Large intestine (tissue), 12 donors: ENCODE measurements at places on chromosomes 11 and 22.

DNA sequence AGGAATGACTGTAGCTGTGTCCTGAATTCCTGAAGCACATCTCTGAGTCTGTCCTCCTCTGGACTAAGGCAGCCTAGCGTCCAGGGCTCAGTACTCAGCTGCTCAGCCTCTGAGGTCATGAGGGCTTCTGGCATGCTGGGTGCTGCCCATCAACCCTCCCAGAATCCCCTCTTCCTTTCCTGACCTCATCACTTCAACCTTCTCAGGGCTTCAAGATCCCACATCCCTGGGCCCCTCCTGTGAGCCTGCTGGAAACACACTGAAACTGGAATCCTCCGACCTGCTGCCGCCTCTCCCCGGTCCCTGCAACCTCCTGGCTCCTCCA lies 803 bp downstream of the KRTAP5-8 start:
- no peak overlapping the region for H3K27ac ChIP-seq
- H3K4me3 ChIP-seq, result no peak overlapping the region
- DNase-seq, result no peak
- no peaks in the 10 kb centered on the region for H3K27me3 ChIP-seq
- peaks cover 4% of the 10 kb centered on the region for H3K4me1 ChIP-seq
- H3K36me3 ChIP-seq, result no peaks in the 10 kb centered on the region

DNA sequence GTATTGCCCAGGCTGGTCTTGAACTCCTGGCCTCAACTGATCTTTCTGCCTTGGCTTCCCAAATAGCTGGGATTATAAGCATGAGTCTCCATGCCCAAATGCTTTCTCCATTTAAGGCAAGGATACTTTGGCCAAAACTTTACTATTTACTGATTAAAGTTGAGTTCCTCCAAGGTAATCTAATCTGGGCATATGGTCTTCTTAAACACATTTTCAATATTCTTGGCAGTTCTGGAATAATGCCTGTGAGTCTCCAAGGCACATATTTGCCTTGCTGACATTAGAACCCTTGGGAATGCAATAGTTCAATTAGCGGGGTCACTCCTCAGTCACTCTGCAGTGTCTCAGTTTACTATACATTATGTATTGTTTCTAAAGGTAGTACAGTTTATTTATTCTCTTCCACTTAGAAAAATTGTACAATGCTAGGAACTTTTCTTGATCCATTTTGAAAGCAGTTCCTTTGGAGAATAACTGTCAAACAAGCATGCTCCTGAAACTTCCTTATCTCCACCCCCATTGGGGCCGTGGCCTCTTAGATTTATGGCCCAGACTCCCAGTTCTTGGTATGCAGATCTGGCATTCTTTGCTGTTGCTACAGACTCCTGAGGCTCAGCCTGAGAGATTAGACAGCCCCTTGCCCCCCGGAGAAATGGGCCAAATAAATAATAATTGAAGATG lies 13.1 kb upstream of the RAB38 start:
- peak; percentile 69 for DNase-seq
- peak overlapping the region; percentile 6 for H3K4me3 ChIP-seq
- no peaks in the 10 kb centered on the region for H3K36me3 ChIP-seq
- no peaks in the 10 kb centered on the region for H3K27me3 ChIP-seq
- peak overlapping the region; percentile 17 for H3K27ac ChIP-seq

- H3K4me3 ChIP-seq, result no peak overlapping the region
- H3K4me1 ChIP-seq, result peaks cover 58% of the 10 kb centered on the region
- DNase-seq, result no peak
- H3K27me3 ChIP-seq, result no peaks in the 10 kb centered on the region
- H3K27ac ChIP-seq, result peak overlapping the region; percentile 99
Measured at GRCh38 chr11:130144861-130145281, 14.7 kb upstream of the ST14 start.

DNA sequence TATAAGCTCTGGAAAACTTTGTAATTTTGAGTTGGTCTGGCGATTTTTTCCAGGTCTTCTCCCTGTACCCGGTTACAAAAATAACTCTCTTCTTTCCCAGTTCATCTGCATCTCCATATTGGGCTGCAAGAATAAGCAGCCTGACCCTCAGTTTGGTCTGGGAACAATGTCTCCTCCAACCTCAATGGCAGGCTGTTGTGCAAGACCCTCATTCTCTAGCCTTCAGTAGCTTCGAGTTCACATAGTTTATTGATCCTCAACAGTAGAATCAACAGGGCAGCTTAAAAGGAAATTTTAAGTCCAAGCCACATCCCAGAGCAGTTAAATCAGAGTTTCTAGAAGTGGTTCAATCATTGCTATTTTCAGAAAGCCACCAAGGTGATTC lies 35.3 kb downstream of the TMPRSS5 start:
- H3K4me3 ChIP-seq, result no peak overlapping the region
- no peaks in the 10 kb centered on the region for H3K36me3 ChIP-seq
- no peaks in the 10 kb centered on the region for H3K27me3 ChIP-seq
- DNase-seq, result no peak

GRCh38 chr11:69881467-69882269 lies 62.5 kb upstream of the FGF3 start:
- no peak overlapping the region for H3K27ac ChIP-seq
- H3K4me1 ChIP-seq, result no peaks in the 10 kb centered on the region
- H3K4me3 ChIP-seq, result no peak overlapping the region
- no peaks in the 10 kb centered on the region for H3K36me3 ChIP-seq

DNA sequence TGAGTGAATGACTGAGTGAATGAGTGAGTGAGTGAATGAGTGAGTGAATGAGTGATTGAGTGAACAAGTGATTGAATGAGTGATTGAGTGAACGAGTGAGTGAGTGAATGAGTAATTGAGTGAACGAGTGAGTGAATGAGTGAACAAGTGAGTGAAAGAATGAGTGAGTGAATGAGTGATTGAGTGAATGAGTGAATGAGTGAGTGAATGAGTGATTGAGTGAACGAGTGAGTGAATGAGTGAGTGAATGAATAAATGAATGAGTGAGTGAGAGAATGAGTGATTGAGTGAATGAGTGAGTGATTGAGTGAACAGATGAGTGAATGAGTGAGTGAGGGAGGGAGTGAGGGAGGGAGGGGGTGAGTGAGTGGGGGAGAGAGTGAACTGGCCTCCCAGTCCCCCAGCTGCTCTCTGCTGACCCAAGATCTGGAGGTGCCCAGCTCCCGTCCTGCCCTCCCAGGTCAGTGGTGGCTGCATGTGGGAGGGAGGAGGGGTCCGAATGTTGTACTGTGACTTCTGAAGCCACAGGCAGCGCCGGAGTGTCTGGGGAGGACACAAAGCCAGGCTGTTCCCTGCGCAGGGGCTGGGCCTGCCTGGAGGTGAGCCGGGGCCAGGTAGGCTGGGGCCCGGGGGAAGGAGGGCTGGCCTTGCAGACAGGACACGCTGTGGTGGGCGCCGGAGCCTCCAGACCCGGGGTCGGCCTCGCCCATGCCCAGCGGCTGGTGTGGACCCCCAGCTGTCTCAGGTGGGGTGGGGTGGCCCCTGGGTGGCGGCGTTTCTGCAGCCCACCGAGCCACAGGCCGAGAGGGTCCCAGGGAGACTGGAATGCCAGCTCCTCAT lies 17.8 kb upstream of the PIM3 start:
- H3K4me1 ChIP-seq, result peaks cover 16% of the 10 kb centered on the region
- no peak for DNase-seq
- no peaks in the 10 kb centered on the region for H3K36me3 ChIP-seq
- no peak overlapping the region for H3K27ac ChIP-seq
- H3K27me3 ChIP-seq, result no peaks in the 10 kb centered on the region

GRCh38 chr22:30347255-30347892 lies 9.3 kb downstream of the SF3A1 start:
- no peaks in the 10 kb centered on the region for H3K27me3 ChIP-seq
- peaks cover 94% of the 10 kb centered on the region for H3K36me3 ChIP-seq
- no peak for DNase-seq
- H3K4me3 ChIP-seq, result no peak overlapping the region

DNA sequence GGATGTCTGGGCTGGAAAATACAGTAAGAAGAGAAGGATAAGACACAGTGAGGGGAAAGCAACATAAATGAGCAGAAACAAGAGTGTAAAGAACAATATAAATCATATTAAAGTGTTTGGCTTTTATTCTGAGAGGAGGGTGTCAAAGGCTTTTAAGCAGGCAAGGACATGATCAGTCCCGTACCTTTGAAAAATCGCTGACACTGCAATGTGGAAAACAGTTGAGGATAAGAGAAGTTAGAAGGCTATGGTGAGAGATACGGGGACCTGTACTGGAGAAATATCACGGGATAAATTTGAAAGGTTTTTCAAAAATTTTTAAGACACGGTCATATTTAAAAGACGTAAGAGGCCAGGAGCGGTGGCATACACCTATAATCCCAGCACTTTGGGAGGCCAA lies 30.3 kb downstream of the CDON start:
- H3K36me3 ChIP-seq, result no peaks in the 10 kb centered on the region
- no peaks in the 10 kb centered on the region for H3K4me1 ChIP-seq
- no peaks in the 10 kb centered on the region for H3K27me3 ChIP-seq
- no peak for DNase-seq

DNA sequence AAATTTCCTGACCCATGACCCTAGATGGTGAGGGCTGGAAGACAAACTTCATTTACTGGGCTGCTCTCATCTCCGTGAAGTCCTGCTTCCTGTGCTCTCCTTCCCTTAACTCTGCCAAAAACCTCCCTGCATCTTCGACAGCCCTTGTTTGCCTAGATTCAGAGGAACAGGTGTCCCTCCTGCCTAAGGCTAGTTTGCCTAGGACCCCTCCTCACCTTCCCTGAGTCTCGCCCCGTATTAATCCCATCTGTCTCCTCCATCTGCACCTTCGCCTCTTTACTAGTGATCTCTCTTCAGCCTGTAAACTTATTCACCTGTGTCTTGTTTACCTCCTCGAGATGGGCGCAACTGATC lies 33.1 kb downstream of the EIF3F start:
- DNase-seq, result no peak
- no peak overlapping the region for H3K27ac ChIP-seq
- H3K27me3 ChIP-seq, result peaks cover 61% of the 10 kb centered on the region
- H3K4me1 ChIP-seq, result no peaks in the 10 kb centered on the region
- H3K4me3 ChIP-seq, result peak overlapping the region; percentile 24

DNA sequence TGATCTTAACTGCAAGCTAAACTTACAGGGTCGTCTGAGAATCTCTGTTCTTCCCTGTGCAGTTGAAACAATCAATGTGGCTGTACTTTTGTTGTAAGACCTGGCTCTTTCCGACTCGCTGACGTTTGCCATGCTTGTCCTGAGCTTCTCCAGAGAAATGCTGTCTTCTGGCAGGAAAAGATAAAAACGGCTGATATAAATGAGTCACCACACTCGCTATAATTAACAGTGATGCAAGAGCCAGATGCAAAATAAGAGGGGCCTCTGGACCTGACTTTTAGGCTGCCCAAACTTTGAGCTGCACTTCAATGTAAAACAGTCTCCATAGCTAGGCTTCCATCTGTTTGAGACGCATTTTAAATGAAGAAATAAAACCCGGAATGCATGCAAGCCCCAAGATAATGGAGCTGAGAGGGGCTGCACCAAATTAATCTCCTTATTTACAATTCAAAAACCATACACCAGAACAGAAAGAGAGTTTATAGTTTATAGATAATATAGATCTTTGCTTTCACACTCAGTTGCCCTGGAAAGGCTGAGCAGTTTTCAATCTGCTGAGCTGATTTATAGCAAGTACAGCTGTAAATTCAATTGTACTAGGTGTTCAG lies 48.5 kb downstream of the WT1 start:
- H3K4me1 ChIP-seq, result no peaks in the 10 kb centered on the region
- no peak for DNase-seq
- H3K4me3 ChIP-seq, result no peak overlapping the region
- H3K36me3 ChIP-seq, result no peaks in the 10 kb centered on the region
- no peak overlapping the region for H3K27ac ChIP-seq

- H3K36me3 ChIP-seq, result no peaks in the 10 kb centered on the region
- no peak overlapping the region for H3K27ac ChIP-seq
- H3K4me3 ChIP-seq, result no peak overlapping the region
- H3K4me1 ChIP-seq, result no peaks in the 10 kb centered on the region
- H3K27me3 ChIP-seq, result no peaks in the 10 kb centered on the region
Measured at GRCh38 chr11:112655371-112655770, 305.8 kb upstream of the NCAM1 start.

DNA sequence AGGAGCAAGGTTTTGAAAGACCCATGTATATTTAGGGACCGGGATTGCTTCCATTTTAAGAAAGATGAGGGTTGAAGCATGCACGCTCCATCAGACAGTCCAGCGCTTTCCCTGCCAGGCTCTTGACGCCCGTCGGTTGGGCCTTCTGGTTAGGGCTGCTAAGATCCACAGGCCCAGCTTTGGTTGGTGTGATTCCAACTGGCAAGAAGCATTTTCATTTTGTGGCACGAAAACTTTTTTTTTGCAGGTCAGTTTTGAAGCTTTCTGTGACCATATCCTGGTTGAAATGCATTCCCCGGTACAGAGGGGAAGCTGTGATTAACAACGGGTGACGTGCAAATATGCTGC lies 34.3 kb upstream of the MPPED1 start:
- peaks cover 6% of the 10 kb centered on the region for H3K4me1 ChIP-seq
- no peak overlapping the region for H3K4me3 ChIP-seq
- no peaks in the 10 kb centered on the region for H3K27me3 ChIP-seq
- H3K27ac ChIP-seq, result no peak overlapping the region
- no peak for DNase-seq

GRCh38 chr11:67500831-67501715 lies 4.1 kb downstream of the PITPNM1 start:
- peaks cover 18% of the 10 kb centered on the region for H3K4me1 ChIP-seq
- H3K27me3 ChIP-seq, result peaks cover 3% of the 10 kb centered on the region
- H3K27ac ChIP-seq, result no peak overlapping the region
- H3K36me3 ChIP-seq, result peaks cover 53% of the 10 kb centered on the region

- H3K36me3 ChIP-seq, result no peaks in the 10 kb centered on the region
- no peak overlapping the region for H3K27ac ChIP-seq
- DNase-seq, result no peak
Measured at GRCh38 chr22:42331014-42331413, 60.6 kb upstream of the TCF20 start.

DNA sequence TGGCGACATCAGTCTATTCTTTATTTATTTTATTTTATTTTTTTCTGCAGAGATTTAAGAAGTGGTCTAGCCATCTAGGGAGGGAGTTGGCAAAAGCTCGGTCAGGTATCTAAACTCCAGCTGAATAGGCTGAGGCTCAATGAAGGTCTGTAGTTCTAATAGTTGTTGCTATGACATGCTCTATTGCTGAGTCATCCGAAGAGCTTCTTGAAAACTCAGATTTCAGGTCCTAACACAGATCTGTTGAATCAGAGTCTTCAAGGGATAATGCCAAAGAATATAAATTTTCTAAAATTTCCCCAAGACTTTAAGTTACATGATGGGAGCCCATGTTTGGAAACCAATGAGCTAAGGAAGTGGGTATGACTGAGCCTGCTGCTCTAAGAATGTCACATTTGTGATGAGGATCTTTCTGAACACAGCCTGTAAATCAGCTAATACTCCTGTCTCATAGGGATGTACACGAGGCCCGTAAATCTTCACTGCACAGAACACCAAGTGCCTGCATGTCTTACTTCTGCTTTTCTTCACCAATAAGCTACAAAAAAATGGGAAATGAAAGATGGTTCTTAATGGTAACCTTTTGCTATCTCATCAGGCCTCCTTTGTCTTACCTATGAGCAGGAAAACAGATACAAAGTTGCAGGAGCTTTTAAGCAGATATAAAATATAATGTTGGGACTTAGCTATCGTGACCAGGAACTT lies 901.4 kb upstream of the API5 start:
- no peak overlapping the region for H3K4me3 ChIP-seq
- no peaks in the 10 kb centered on the region for H3K27me3 ChIP-seq
- H3K27ac ChIP-seq, result no peak overlapping the region
- no peak for DNase-seq
- no peaks in the 10 kb centered on the region for H3K36me3 ChIP-seq
